ENCODE measurements at places on chromosomes 5 and 9.
A peak's percentile ranks its signal among the peaks of the same experiment; 100 is the strongest.

- no peak for DNase-seq
These were observed 51.3 kb downstream of the SLC22A5 start for GRCh38 chr5:132420706-132421272.

GRCh38 chr5:5342784-5343183 lies 79.7 kb upstream of the ICE1 start:
- DNase-seq: no peak

GRCh38 chr9:19160085-19160484 lies 32.8 kb upstream of the PLIN2 start:
- no peak for DNase-seq

DNA sequence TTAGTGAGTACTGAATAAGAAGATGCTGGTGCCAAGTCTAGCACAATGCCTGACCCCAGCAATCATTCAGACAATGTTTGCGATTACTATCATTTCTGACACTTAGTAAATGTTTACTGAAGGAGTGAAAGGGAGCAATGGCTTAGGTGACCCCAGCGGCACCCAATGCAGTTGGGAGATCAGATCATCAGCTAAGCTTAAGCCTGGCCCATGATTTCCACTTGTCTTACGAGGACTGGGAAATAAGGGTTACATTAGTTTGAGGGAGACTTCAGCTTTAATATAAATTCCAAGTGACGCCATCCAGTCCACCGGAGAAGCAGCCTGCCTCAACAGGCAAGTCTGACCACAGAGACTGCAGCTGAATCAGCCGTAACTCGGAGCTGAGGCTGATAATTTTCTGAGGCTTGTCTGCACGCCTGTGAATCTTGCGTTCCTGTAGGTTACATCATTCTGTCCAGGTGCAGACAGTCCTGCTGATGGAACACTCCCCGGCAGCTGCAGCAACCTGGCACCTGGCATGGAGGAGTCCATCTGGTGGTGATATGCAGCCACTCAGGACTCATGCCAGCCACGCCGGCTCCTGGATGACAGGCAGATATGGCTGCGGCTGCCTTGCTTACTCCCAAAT lies 34.9 kb upstream of the FGF1 start:
- no peak for DNase-seq

GRCh38 chr5:11792621-11793020 lies 111.6 kb downstream of the CTNND2 start:
- DNase-seq: no peak

GRCh38 chr9:77954666-77955015 lies 77.0 kb downstream of the GNAQ start:
- DNase-seq: no peak

GRCh38 chr5:138565100-138565821 lies 9.9 kb downstream of the HSPA9 start:
- no peak for DNase-seq

GRCh38 chr5:2697041-2697440 lies 54.4 kb downstream of the IRX2 start:
- no peak for DNase-seq

DNA sequence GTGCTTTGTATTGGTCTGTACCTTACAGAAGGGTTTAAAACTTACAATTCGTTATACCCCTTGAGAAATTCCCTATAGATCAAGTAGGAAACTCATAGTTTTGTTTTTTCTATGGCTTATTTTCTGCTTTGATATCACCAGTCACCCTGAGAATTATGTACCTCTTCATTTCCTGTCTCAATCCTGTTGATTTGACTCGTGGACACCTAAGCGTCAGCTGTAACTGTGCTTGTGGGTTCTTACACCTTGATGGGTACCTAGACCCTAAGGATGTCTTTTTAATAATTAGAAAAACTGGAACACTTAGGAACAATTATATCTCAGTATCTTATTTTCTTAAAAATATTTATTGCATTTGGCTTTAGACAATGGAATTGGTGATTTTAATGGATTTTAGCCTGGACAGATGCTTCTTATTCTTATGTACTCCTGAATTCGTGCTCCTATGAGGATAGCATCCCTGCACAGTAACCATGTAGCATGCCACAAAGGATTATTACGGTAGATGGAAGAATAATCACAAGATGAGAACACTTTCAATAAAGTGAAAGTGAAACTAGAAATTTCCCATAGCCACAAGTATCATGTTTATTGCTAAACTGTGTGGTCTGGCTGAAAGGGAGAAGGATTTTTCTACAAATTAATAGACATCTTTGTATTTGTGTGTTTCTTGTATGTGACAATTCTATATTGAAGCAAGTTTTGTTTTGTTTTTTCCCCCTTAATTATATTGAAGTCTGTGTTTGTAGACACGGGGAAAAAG lies 1920.3 kb upstream of the WWC1 start:
- DNase-seq: no peak

GRCh38 chr9:104885818-104886709 lies 41.9 kb downstream of the ABCA1 start:
- DNase-seq: no peak

DNA sequence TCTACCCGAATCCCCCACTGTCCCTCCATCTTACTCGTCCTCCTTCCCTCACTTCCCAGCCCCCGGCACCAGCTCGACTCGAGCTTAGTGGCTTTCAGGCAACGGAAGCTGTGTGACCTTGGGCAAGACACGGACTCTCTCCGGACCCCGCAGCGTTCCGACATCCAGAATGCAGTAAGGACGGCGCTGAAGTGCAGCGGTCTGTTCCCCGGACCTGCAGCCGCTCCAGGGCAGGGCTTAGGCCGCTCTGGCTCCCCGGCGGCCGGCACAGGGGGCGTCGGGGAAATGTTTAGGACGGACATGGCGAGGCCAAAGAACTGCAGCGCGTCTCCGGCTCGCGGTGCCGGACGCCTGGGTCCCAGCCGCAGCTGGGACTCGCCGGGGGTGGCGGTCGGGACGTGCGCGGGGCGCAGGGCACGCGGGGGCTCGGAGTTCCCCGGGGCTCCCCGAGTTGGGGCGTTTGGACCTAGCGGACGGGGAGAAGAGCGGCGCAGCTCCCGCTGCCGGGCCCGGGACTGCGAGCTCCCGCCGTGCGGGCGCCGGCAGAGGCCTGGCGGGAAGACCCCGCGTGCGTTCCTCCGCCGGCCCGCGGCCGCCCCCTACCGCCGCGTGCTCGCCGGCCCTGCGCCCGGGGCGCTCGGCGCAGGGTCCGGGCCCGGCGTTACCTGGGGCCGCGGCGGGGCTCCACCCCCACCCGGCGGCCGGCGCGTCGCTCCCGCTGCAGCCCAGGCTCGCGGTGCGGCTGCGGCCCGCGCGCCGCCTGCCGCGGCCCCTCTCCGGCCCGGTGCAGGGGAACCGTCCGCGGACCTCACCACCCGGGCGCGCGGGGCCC lies 5.6 kb upstream of the RNF44 start:
- DNase-seq: no peak

GRCh38 chr5:116810951-116811350 lies 236.3 kb upstream of the SEMA6A start:
- no peak for DNase-seq

- DNase-seq: no peak
These were observed 132.7 kb downstream of the MPDZ start for GRCh38 chr9:13146840-13147239.

- DNase-seq: no peak
These were observed 41.4 kb upstream of the FAM240B start for GRCh38 chr9:38761339-38761738.

DNA sequence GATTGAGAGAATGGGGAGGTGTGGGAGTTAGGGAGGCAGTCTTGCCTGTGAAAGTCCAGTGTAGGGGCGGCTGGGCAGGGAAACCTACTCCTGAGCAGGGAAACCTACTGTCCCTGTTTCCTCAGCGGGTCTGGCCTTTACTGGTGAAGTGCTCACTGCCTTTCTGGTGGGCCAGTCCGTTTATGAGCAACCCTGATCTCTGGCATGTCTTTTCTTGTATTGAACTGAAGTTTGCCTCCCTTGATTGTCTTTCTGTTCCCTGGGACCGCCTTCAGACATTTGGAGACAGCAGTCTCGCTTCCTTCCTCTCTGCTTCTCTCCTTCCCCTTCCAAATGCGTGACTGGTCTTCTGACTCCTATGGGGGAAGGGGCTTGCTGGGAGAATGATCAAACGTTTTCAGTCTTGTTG lies 2.9 kb downstream of the SNX18 start:
- DNase-seq: no peak

GRCh38 chr5:150163547-150164059 lies 3.0 kb upstream of the CDX1 start:
- no peak for DNase-seq

- DNase-seq: no peak
These were observed 348.9 kb downstream of the ARHGEF28 start for GRCh38 chr5:73974871-73975360.

- DNase-seq: no peak
These were observed 119.9 kb upstream of the BOD1 start for GRCh38 chr5:173736374-173736773.

- DNase-seq: peak; percentile 55
These were observed 99.1 kb downstream of the FBXO38 start for GRCh38 chr5:148482697-148483462.

DNA sequence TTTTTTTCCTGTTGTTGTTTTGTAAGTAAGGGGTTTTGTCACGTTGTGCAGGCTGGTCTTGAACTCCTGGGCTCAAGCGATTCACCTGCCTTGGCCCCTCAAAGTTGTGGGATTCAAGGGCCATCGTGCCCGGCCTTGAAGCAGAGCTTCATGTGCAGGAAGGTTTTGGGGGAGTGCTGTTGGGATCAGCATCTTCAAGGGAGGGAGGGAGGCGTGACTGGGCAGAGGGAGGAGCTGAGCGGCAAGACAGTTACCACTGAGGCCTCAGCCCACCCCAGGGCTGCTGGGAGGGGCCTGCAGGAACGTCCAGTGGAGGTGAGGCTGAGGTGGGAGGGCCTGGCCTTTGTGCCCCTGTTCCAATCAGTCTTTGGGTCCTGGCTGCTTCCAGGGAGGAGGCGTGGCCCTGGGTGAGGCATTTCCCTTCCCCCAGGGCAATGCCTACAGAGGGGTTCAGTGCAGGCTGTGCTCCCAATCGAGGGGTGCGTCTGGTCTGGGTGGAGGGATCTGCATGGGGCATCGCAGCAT lies 21.4 kb downstream of the OR2V1 start:
- DNase-seq: no peak

DNA sequence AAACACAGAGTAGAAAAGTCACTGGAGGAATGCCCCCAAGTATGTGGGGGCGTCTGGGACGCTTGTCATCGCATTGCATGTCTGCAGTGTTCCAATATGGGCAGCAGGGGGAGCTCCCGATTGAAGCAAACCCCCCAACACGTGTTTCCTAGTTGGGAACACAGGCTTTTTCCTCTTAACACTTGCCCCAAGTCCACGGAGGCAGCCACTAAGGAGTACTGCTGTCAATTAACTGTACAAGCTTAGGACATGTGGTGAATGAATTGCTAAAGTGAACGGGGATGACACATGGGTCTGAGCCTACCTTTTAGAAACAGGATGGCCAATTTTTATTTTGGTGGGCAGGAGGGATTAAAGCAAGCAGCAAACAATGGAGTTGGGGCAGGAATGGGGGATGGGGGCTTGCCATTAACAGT lies 2.2 kb downstream of the GABRB2 start:
- no peak for DNase-seq

- DNase-seq: no peak
These were observed 37.9 kb upstream of the RAB3C start for GRCh38 chr5:58544926-58545325.

- DNase-seq: no peak
These were observed 488 bp downstream of the SKIC3 start for GRCh38 chr5:95554331-95554646.

DNA sequence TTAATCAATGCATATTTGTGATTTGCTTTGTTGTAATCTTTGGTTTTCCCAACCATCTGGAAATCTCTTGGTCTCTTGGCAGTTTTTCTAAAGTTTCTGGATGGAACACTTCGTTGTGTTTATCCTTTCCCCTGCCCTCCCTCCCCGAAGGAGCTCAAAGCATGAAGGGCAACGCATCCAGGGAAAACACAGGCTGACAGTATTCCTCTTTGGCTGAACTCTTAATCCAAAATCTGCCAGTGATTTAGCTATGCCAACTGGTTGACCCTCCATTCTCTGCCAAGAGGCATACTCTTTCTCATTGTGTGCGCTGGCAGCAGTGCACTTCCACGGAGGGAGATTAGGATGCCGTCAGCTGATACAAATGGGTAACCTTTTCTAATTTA lies 20.5 kb downstream of the ZBTB34 start:
- no peak for DNase-seq

- DNase-seq: no peak
These were observed 194.0 kb downstream of the HTR1A start for GRCh38 chr5:63768221-63768620.

DNA sequence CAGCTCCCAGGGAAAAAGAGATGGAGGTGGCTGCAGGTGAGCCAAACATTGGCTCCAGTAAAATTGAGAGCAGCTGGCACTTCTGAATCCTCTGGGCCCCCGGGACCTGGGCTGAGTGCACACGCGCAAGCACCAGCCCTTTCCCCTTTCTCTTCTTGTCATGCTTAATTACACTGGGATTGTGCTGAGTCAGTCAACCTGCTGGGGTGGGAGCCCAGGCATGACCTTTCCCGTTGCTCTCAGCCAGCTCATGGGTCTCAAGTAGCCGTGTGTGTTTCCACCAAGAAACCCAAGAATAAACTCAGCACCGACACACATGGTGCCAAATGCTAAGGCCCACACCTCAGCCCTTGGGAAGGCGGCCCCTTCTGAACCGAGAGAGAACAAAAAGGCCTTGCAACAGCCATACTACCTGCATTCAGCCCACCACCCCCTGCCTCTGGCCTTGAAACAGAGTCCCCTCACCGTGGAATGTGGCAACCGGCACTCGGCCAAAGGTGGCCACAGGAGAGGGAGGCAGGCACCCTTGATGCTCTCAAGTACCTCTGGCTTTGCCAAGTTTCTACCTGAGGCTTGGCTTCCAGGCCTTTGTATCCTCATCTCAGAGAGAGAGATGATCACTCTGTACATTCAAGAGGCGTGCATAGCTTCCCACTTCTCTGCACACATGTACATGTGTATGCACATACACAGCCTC lies 28.1 kb downstream of the SLIT3 start:
- DNase-seq: no peak

DNA sequence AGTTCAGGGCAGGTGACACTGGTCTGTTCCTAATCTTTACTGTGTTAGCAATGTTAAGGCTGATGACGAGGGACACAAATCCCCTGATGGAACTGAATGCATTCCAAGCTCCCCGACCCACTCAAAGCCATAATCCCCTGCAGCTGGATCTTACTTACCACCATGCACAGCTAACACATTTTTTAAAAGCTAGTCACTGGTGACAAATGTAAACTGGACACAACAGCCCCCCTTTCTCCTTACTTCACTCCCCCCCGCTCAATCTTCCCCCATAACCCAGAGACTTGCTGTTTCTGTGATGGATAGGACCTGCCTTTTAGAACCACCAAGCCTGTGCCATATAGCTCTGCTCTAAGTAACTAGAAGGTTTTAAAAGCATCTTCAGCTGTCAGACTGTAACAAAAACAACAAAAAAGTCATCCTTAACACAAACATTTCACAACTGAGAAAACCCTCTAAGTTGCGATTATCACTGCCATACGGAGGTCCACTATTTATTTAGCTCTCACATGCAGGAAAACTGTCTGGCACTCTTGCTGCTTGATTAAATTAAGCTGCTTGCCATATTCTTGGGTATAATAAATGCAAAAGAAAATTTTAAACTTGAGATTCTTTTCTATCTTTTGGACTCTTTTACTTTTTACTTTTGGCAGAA lies 44.4 kb downstream of the BNC2 start:
- DNase-seq: no peak
